ENCODE measurements at places on chromosomes 13 and 19.

GRCh38 chr19:1854542-1855039 lies 6.3 kb upstream of the REXO1 start:
- DNase-seq, result peak; percentile 39

GRCh38 chr19:4059453-4059871 lies 7.2 kb downstream of the ZBTB7A start:
- DNase-seq, result no peak

DNA sequence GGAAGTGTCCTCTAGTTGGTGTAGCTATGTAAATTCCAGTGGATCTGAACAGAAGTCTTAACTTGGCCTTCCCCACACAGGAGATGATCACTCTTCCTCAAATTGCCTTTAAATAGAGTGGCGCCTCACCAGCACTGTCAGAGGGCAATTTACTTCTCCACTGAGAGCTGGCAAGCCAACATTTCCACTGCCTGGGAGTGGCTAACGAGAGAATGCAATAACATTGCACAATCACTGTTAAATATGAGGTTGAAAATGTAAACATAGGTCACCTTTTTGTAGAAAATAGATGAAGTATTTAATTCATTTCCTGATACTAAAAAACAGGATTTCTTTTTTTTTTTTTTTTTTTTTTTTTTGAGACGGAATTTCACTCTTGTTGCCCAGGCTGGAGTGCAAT lies 55.4 kb upstream of the UBL3 start:
- DNase-seq, result no peak

- peak; percentile 50 for DNase-seq
Observed at GRCh38 chr19:2624537-2625091, 77.9 kb downstream of the GNG7 start.

DNA sequence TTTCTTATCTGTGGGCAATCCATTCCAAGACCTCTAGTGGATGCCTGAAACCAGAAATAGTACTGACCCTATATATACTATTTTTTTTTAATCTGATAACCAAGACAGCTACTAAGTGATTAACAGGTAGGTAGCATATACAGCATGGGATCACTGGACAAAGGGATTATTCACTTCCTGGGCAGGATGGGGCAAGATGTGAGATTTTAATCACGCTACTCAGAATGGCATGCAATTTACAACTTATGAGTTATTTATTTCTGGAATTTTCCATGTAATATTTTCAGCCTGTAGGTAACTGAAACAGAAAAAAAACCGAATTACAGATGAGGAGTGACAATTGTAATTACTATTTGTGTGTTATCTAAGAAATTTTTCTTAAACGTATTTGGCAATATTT lies 41.2 kb downstream of the ZIC2 start:
- DNase-seq, result no peak

GRCh38 chr19:3142781-3143337 lies 7.0 kb downstream of the GNA15 start:
- DNase-seq, result no peak

GRCh38 chr19:4291184-4291732 lies 10.9 kb downstream of the TMIGD2 start:
- no peak for DNase-seq

- DNase-seq, result no peak
Observed at GRCh38 chr19:1402411-1403070, 1.2 kb upstream of the GAMT start.

DNA sequence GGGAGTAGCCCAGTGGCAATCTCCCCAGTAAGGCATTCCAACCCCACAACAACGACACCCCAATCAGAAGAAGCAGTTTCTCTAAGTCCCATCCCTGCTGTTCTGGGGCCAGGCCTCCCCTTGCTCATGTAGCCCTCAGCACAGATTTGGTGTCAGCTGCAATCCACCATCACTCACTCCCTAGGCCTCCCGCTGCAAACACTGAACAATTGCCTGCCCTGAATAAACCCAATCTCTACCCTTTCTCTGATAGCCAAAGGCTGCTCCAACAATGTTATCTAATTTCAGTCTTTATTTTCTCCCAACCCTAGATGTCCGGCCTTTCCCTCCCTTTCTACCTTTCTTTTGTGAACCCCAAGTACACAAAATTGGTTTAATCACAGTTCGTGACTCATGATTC lies 5.6 kb upstream of the SOX21 start:
- DNase-seq, result no peak

- DNase-seq, result no peak
Observed at GRCh38 chr19:18311502-18312091, 11.3 kb downstream of the LSM4 start.

- no peak for DNase-seq
Observed at GRCh38 chr13:26075498-26075897, 23.7 kb upstream of the SHISA2 start.

DNA sequence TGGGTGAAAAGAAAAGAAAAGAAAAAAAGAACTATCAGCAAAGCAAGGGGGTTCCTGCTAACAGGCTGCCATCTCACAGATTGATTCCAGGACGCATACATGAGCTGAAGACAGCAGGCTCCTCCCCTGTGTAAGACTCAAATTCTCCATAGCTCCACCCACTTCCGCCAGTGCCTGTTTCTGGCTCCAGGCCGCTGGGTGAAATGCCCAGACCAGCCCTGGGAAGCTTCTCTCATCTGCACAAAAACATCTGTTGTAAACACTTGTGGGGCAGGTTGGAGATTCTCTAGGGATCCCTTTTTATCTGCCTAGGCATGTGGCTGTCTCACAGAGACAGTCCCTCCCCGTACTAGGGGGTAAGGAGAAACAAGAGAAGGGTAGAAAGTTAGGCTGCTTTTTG lies 1054.4 kb upstream of the SPRY2 start:
- peak; percentile 42 for DNase-seq

DNA sequence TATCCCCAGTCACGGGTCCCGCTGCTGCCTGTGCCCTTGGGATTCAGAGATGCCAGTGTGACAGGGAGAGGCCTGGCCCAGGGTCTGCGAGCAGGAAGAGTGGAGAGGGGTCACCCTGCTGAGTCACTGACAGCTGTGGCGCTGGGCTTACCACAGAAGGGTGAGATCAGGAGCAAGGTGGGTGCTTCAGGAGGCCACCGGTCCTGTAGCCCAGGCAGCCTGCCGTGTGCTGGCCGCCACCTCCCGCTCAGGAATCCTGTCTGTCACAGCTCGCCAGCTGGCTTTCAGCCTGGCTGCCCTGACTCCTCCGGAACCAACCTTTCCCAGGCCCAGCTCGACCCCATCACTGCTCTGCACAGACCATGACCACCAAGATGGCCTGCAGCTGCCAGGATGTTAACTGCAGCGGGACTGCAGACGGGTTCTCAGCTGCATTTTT lies 25.3 kb downstream of the NAXD start:
- peak; percentile 50 for DNase-seq

DNA sequence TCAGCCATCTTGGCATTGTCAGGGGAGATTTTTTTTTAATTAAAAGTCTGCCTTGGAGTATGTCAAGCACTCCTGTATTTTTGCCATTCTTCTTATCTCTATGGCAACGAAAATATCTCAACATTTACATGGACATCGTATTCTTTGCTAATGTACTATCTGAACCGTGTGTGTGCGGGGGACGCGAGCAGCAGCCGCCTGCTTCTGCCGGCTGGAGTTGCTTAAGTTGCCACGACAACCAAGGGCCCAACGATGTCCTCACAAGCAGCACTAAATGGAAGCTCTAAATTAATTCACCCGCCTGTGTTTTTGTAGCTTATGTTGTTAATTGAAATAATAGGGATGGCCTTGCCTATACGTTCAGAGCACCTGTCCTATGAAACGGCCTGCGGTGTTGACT lies 309.5 kb downstream of the TEX29 start:
- no peak for DNase-seq

GRCh38 chr19:33391631-33392249 lies 18.2 kb downstream of the CEBPG start:
- DNase-seq, result no peak

DNA sequence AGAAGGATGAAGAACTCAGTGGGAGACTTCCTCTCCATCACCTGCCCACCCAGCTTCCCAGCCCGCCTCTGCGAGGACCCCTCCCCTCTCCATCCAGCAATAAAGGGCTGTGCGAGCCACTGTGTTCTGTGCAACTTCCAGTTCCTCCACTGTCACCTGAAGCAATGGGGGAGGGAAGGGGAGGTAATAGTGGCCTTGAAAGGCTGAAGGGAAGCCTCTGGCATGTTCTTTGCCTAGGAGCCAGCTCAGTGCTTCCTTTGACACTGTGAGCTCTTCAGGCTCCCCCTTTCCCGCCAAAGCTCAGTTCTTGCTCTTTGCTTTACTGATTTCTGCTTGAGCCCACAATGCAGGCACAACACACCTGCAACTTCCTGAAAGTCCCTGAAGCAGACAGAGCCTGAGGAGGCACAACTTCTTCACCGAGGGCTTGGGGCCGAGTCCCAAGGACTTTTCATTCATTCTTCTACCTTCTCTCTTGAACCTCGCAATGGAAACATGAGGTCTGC lies 73.2 kb upstream of the DOCK9 start:
- DNase-seq, result no peak

- DNase-seq, result peak; percentile 95
Observed at GRCh38 chr19:49142866-49143335, 12.3 kb downstream of the HRC start.

DNA sequence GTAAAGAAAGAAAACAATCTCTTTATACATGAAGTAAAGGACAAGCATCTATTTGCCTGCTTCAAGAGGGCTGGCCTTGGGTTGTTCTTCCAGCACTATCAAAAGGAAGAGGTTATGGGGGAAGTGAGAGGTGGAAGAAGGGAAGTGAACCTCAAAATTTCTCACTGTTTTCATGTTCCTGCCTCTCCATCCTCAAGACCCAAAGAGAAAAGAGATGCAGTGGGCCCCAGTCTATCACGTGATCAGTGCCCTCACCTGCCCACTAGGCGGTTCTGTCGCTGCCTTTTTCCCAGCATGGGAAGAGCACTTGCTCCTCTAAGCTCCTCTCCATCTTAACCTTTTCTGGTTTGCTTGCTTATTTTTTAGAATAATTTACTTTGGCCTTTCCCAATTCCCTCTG lies 6.2 kb upstream of the USP12 start:
- DNase-seq, result no peak

- DNase-seq, result no peak
Observed at GRCh38 chr13:75129331-75129730, 352.6 kb downstream of the TBC1D4 start.

DNA sequence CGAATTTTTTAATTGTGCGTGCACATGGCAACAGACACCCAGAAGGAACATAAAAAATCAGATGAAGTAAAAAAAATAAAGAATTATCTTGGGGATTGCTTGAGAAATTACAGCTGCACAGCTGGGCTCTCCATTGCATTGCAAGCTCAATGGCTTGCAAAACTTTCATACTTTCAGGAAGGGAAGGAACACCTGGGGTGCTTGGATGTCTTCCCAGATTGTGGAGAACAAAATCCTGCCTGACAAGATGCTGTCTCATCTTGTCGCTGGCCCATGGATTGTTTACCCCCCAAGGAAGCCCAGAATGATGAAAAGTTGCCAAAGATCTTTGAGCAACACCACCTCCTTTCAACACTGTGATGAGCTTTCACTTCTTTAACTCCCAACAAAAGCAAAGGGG lies 11.0 kb upstream of the CASP14 start:
- no peak for DNase-seq

DNA sequence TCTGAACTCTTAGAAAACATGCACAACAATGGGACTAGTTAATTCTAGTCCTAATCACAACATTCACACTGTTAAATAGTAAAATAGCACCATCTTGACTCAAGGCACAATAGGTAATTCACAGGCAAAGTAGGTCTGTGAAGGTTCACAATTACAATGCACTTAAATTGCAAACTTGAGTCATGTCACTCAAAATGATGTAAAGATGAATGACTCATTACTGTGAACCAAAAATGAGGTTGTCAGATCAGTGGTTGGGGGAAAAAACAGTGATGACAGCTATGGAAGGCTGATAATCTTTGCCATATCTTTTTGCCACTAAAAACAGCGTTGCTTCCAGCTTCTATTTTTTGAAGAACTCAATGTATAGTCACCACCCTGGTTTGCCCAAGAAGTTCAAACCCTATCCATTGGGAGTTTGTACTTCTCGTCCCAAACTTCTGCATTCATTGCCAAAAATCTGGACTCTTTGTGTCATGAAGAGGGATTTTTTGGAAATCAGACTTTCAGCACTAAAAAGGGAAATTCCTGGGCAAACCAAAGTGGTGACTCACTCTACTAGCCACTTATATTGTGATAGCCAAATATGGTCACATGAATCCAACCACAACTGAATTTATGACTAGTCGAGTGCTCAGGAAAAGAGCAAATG lies 200.9 kb upstream of the TMTC4 start:
- no peak for DNase-seq

DNA sequence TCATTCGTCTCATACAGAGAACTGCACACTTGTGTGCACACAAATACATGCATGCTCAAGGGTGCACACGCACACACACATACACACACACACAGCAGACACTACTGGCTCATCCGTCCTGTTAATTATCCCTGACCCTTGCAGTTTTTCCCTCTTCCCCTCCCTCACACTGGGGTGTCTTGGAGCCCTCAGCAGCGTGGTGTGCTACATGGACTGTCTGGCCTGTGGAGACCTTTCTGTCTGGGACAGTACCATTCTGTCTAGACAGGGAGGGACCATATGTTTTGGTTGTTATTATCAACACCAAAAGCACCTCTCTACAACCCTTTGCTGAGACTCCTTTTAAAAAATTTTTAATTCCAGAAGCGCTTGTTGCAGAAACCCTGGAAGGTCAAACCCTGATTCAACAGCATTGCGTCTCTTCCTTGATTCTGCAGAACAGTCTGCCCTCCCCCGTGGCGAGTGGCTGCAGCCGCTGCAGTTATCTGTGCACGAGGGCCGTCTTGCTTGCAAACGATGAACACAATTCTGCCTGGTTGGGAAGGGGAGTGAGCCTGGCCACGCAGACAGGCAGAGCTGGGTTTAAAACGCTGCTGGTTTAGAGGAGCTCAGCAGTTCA lies 374.0 kb downstream of the IRS2 start:
- DNase-seq, result peak; percentile 72

DNA sequence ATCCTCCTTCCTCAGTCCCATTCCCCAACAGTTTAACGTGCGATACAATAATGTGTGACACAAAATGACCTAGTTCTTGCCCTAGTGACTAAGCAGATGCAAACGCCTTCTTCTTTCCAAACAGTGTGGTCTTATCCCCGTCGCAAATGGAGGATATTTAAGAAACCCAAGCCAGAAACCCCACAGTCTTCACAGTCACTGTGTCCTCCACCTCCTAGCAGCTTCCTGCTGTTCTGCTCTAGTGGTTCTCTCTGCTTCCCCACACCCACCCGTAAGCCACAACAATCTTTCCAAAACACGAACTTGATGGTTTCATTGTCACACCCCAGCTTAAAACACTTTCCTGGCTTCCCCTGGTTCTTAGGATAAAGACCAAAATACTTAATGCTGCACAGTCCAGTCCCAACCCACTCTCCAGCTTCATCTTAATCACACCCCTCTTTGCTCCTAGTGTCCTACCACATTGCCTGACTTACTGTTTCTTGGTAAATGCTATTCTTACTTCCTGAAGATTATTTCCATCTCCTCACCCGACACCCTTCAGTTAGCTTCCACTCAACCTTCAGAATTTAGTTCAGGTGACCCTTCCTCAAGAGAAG lies 32.3 kb downstream of the ITM2B start:
- DNase-seq, result no peak
